Kidney (tissue), 22 donors: ENCODE measurements at places on chromosomes 7 and 10. TPM values are rescaled to one million over a fixed set of nuclear protein-coding genes. Genes with fewer than 3 reads are reported as not detected.

GRCh38 chr10:6431186-6431585 lies 148.9 kb downstream of the PRKCQ start:
- H3K27ac ChIP-seq = peak overlapping the region; percentile 29
- H3K4me3 ChIP-seq = peak overlapping the region; percentile 40

GRCh38 chr10:132861116-132861691 lies 75.3 kb upstream of the NKX6-2 start:
- no peak overlapping the region for H3K4me3 ChIP-seq
- no peaks in the 10 kb centered on the region for H3K27me3 ChIP-seq
- no peak for DNase-seq
- no peaks in the 10 kb centered on the region for H3K36me3 ChIP-seq
- no peak overlapping the region for H3K27ac ChIP-seq

DNA sequence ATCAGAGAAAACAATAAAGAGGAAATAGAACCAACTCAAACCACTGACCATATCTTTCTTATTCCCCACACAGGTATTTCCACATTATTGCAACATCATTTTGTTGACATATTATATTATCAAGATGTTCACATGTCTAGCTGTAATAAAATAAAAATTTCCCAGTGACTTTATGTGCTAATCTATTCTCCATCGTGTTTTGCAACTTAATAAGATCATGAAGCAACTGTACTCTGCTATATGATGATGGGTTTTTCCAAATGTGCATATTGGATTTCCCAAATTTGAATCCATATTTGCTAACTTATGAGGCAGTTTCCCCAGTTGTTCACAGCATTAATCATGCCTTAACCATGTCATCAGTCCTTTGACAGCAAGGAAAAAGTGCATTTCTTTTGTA lies 127.8 kb downstream of the ITGB8 start:
- no peak for DNase-seq
- H3K36me3 ChIP-seq = no peaks in the 10 kb centered on the region
- no peak overlapping the region for H3K4me3 ChIP-seq
- no peaks in the 10 kb centered on the region for H3K4me1 ChIP-seq
- H3K27me3 ChIP-seq = no peaks in the 10 kb centered on the region

DNA sequence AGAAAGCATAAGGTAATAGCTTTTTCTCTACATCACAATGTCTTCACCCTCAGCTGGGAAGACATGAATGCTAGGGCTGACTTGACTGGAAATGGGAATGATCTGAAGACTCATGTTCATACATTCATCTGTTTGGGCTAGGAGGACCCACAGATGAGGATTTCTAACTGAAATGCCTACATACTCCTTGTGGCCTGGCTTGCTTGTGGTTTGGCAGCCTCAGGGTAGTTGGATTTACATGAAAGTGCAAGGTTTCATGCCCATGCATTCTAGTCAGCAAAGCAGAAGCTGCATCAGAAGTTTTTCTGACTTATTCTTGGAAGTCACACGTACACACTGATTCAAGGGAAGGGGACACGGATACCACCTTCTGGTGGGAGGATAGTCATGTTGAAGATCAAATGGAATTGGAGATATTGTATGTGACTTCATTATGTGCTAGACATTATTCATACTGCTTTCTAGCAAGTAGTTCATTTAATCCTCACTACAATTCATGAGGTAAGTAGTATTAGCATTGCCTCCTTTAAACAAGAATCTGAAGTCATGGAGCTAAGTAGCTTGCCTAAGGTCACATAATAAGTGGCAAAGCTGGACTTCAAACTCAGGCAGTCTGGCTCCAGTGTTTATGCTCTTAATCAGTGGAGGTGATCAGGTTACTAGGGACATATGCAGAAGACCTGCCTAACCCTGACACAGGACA lies 957.0 kb downstream of the LRMDA start:
- no peaks in the 10 kb centered on the region for H3K36me3 ChIP-seq
- no peaks in the 10 kb centered on the region for H3K4me1 ChIP-seq
- no peak for DNase-seq
- H3K27me3 ChIP-seq = no peaks in the 10 kb centered on the region

- no peak overlapping the region for H3K4me3 ChIP-seq
- DNase-seq = no peak
- H3K27me3 ChIP-seq = no peaks in the 10 kb centered on the region
- H3K36me3 ChIP-seq = no peaks in the 10 kb centered on the region
- H3K27ac ChIP-seq = no peak overlapping the region
- H3K4me1 ChIP-seq = no peaks in the 10 kb centered on the region
Measured at GRCh38 chr7:13282377-13282980, 595.0 kb downstream of the ARL4A start.

- H3K4me3 ChIP-seq = no peak overlapping the region
- no peaks in the 10 kb centered on the region for H3K27me3 ChIP-seq
- no peaks in the 10 kb centered on the region for H3K36me3 ChIP-seq
- no peaks in the 10 kb centered on the region for H3K4me1 ChIP-seq
- no peak overlapping the region for H3K27ac ChIP-seq
Measured at GRCh38 chr7:150439967-150440366, 10.5 kb upstream of the GIMAP8 start.

DNA sequence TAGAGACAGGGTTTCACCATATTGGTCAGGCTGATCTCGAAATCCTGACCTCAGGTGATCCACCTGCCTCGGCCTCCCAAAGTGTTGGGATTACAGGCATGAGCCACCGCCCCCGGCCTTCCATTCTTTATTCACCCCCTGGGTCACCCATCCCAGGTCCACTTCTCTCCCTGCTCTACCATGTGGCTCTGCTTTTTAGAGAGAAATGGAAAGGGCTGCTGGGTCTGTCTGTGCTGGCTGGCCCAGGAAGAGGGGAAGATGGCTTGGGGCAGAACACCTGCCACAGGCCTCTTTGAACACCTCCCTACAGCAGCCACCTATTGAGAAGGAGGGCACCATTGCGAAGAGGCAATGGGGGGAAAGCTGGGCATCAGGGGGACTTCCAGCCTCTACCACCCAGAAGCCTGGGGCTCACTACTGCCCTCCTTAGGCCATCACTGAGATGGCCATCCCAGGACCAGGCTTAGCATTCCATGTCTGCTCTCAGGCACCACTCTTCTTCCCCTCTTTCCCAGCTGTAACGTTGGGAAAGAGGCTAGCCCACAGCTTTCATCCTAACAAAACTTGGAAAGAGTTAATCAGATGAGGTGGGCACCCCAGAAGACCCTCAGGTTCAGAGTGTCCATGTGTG lies 256.3 kb downstream of the GRID1 start:
- H3K36me3 ChIP-seq = no peaks in the 10 kb centered on the region
- no peak overlapping the region for H3K4me3 ChIP-seq
- H3K27me3 ChIP-seq = no peaks in the 10 kb centered on the region

DNA sequence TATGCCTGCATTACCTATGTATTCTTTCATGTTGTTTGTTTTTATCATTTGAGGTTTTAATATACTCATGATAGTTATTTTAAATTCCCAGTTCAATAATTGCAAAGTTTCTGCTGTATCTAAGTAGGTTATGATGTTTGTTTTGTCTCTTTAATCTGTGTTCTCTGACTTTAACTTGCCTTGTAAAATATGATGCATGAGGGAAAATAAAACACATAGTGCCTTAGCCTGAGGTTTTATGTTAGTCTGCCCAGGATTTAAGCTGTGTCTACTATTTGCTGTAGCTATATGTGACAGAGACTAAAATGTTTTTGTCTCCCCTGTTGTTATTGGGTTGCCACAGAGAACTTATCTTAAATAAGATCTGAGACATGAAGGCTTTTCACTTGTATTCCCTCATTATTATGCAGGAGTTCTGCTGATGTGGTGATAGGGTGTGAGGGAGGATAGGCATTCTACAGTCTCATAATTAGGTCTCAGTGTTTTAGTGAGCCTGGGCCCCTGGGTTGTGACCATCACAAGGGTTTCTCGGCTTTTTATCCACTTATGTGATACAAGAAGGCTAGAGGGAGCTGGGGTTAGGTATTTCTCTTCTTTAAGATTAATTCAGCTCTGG lies 582.5 kb downstream of the CNTNAP2 start:
- H3K27ac ChIP-seq = no peak overlapping the region
- no peaks in the 10 kb centered on the region for H3K27me3 ChIP-seq
- H3K4me3 ChIP-seq = no peak overlapping the region
- DNase-seq = no peak

- no peak overlapping the region for H3K4me3 ChIP-seq
- H3K4me1 ChIP-seq = no peaks in the 10 kb centered on the region
- no peaks in the 10 kb centered on the region for H3K27me3 ChIP-seq
- no peak for DNase-seq
- H3K36me3 ChIP-seq = no peaks in the 10 kb centered on the region
Measured at GRCh38 chr10:100864036-100864885, 48.5 kb upstream of the SLF2 start.

DNA sequence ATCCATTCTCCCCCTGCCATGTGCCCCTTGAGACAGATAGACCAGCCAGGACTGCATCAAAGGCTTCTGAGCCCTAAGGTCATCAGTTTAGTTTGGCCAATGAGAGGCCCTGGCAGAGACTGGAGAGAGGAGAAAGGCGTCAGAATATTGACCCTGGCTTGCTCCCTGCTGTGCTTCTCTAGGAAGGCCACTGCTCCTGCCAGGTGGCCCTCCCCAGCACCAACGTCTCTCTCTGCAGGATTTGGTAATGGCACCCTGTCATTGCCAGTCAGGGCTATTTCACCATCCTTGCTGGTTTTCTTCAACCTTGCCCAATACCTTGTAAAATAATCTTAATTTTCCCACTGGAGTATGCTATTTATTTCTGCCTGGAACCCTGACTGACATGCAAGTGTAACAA lies 38.8 kb upstream of the ZRANB1 start:
- H3K27ac ChIP-seq = no peak overlapping the region
- no peak overlapping the region for H3K4me3 ChIP-seq
- H3K36me3 ChIP-seq = no peaks in the 10 kb centered on the region
- no peaks in the 10 kb centered on the region for H3K27me3 ChIP-seq

DNA sequence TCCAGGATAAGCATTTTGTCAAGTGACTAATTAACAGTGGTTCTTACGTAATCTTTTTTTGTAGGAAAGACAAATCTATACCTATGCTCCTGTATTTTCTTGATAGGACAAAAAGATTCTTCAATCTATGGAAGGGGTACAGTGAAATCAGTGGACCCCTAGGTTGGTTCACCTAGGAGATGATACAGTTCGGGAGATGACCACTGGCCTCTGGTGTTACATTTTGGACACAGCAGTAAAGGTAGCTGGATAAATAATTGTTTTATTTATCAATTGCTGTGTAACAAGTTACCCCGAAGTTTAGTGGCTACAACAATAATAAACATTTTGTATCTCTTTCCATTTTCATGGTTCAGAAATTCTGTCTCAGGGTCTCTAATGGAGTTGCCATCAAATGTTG lies 288.2 kb upstream of the MAGI2 start:
- H3K27me3 ChIP-seq = no peaks in the 10 kb centered on the region
- DNase-seq = no peak
- H3K36me3 ChIP-seq = no peaks in the 10 kb centered on the region
- H3K27ac ChIP-seq = no peak overlapping the region

DNA sequence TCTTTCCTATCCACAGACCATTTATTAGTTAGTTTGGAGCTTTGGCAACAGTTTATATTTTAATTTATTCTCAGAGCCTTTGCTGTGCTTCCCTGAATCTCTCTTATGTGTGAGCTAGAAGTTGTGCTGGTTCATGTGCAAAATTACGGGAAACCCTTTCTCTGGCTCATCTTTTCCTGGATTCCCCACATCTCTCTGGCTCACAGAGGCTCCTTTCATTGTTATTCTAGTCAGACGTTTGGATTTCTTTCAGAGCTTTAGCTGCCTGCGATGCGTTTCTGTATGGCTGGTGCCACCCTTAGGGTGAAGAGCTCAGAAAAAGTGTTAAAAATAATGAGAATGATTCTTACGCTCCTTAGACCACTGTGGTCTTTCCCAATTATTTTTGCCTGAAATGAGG lies 53.3 kb downstream of the TPST1 start:
- no peak overlapping the region for H3K27ac ChIP-seq
- H3K4me3 ChIP-seq = no peak overlapping the region
- H3K4me1 ChIP-seq = no peaks in the 10 kb centered on the region
- no peaks in the 10 kb centered on the region for H3K36me3 ChIP-seq
- H3K27me3 ChIP-seq = no peaks in the 10 kb centered on the region
- DNase-seq = no peak

- peaks cover 43% of the 10 kb centered on the region for H3K4me1 ChIP-seq
- H3K4me3 ChIP-seq = peak overlapping the region; percentile 90
- DNase-seq = no peak
Measured at GRCh38 chr10:44976352-44977198, 2.0 kb downstream of the DEPP1 start.

- no peak overlapping the region for H3K27ac ChIP-seq
- no peak overlapping the region for H3K4me3 ChIP-seq
- H3K36me3 ChIP-seq = no peaks in the 10 kb centered on the region
- peaks cover 9% of the 10 kb centered on the region for H3K4me1 ChIP-seq
- H3K27me3 ChIP-seq = no peaks in the 10 kb centered on the region
Measured at GRCh38 chr10:30813872-30814481, 184.4 kb upstream of the LYZL2 start.

- H3K4me1 ChIP-seq = no peaks in the 10 kb centered on the region
- no peak overlapping the region for H3K27ac ChIP-seq
- DNase-seq = no peak
- H3K27me3 ChIP-seq = no peaks in the 10 kb centered on the region
- no peaks in the 10 kb centered on the region for H3K36me3 ChIP-seq
Measured at GRCh38 chr10:56231436-56231835, 129.6 kb downstream of the ZWINT start.

DNA sequence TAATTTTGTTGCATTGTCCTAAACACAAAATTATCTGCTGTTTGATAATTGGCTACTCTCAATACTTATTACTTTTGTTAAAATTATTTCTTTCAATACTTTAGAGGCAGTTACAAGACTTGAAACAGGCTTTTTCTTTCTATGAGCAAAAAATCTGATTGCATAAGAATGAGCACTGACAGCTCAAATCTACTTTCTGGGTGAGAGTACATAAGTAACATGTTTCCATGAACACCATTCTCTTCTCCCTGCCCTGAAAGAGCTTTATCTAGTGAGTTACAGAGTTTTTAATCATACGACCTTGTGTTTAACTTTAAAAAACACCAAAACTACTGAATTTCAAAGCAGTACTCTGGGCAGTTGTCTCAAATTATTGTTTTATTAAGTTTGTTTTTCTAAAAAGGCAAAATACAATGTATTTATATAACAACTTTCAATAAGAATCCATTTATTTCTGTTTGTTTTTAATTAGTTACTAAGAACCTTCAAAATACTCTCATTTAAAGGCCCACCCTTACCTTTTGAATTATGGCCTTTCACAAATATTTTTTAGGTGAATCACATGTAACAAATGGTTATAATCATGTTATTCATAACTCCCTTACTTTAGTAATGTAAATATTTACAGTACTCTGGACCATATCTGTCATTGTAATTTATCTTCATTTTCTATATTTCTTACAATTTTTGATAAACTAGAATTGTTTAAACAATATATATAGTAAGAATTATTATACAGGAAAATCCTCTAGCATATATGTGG lies 23.0 kb upstream of the TFAM start:
- peaks cover 4% of the 10 kb centered on the region for H3K36me3 ChIP-seq
- no peaks in the 10 kb centered on the region for H3K27me3 ChIP-seq
- H3K27ac ChIP-seq = no peak overlapping the region
- no peaks in the 10 kb centered on the region for H3K4me1 ChIP-seq
- DNase-seq = no peak

NOBOX gene
- not detected for total RNA-seq

ZPBP gene
- 0.22 TPM for total RNA-seq

LRMDA gene
- total RNA-seq = 23.2 TPM

CDK14 gene
- 33.9 TPM for total RNA-seq

TRPV5 gene
- 1.4 TPM for total RNA-seq

PHF14 gene
- total RNA-seq = 31.7 TPM

GSDME gene
- total RNA-seq = 11.7 TPM

KCNK18 gene
- total RNA-seq = not detected
